ENCODE measurements at places on chromosomes 16 and 17.

DNA sequence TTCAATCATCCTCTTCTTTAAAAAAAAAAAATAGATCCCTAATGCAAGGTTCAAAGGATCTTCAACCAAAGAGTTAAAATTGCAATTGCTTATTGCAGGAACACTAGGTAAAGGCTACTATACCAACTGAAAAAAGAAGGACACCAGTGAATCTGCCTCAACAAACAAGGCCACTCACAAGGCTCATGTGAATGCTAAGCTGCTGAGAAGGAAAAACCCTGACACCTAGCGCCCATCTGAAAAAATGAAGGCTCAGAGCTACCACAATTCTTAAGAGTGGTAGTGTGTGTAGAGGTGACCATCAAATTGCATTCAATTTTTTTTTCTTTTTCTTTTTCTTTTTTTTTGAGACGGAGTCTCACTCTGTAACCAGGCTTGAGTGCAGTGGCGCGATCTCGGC lies 201.6 kb upstream of the C17orf78 start:
- DNase-seq: no peak

DNA sequence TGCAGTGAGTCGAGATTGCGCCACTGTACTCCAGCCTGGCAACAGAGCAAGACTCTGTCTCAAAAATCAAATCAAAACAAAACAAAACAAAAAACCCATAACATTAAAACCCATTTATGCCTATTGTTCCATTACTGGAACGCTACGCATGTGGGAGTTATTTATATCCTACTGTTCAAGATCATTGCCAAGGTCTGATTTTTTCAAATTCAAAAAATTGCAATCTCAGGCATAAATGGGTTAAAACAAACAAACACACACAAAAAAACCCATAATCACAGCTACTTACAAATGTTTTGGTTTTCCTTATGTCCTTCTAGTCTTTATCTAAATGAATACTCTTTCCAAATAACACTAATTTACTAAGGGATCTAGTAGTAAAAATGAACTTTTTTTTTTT lies 17.8 kb downstream of the GJC1 start:
- DNase-seq: no peak

GRCh38 chr16:19179546-19180490 lies 11.8 kb downstream of the SYT17 start:
- no peak for DNase-seq

- no peak for DNase-seq
Observed at GRCh38 chr17:21390294-21390693, 14.1 kb downstream of the KCNJ12 start.

DNA sequence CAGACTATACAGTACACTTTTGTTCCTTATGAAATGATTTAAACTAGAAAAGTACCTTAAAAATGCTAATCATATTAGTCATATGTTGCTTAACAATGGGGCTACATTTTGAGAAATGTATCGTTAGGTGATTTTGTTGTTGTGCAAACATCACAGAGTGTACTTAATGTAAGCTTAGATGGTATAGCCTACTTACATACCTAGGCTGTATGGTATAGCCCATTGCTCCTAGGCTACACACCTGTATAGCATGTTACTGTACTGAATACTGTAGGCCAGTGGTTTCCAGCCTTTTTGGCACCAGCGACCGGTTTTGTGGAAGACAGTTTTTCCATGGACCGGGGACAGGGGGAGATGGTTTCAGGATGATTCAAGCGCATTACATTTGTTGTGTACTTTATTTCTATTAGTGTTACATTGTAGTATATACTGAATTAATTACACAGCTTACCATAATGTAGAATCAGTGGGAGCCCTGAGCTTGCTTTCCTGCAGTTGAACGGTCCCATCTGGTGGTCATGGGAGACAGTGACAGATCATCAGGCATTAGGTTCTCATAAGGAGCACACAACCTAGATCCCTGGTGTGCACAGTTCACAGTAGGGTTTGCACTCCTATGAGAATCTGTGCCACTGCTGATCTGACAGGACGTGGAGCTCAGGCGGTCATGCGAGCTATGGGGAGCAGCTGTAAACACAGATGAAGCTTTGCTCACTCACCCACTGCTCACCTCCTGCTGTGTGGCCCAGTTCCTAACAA lies 35.0 kb upstream of the MRC2 start:
- DNase-seq: no peak

DNA sequence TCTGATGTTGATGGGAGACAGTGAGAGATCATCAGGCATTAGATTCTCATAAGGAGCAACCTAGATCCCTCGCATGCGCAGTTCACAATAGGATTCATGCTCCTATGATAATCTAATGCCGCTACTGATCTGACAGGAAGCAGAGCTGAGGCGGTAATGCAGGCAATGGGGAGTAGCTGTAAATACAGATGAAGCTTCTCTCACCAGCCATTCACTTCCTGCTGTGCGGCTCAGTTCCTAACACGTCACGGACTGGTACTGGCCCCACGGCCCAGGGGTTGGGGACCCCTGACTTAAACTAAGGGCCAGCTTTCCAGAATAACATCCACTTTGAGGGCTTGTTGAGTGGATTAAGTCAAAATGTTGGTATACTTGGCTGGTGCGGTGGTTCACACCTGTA lies 2.6 kb upstream of the TMEM219 start:
- no peak for DNase-seq

GRCh38 chr17:75764711-75765421 lies at the start of gene GALK1:
TSS of gene GALK1 (minus strand) at chr17:75765192. CDS start at chr17:75765136, 56 bp downstream.
- DNase-seq: peak; percentile 59

GRCh38 chr16:69113216-69113615 lies 7.8 kb downstream of the HAS3 start:
- no peak for DNase-seq

- no peak for DNase-seq
Observed at GRCh38 chr16:66287926-66288325, 78.6 kb upstream of the CDH5 start.

DNA sequence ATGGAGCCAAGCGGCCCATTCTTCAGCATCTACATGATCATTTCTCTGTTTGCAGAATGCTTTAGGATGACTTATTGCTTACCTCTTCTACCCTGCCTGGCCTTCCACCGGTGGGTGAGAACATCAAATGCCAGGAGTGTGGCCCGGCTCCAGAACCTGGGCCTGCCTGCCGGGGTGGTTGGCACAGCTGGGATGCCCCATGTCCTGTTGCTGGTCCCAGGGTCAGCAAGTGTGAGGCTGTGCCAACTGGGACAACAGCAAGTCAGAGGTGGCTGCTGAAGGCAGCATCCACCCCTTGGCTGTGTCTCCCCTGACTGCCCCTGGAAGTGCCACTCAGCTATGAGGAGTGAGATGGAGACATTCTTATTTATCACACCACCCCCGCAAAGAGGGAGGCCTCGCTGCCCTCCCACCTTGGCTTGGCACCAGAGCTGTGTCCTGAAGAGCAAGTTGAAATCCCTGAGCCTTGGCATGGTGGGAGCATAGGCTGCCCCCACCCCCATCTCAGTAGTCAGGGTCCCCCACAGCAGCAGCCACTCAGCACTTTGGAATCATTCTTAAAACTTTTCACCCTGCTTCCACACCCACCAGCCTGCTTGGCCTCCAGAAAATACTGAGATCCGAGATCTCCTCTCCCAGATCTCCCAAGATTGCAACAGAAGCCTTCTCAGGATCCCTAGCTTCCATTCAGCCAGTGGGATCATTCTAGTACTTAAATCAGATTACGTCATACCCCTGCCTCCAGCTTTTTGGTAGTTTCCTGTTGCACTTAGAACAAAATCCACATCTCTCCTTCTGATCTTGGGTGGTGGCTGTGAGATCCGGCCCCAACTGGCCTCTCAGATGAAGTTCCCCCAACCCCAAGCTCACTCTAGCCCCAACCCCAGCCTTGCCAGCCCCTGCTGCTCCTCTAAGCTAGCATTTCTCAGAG lies 127.5 kb downstream of the SOCS1 start:
- no peak for DNase-seq

GRCh38 chr17:50571681-50572080 lies 11.2 kb downstream of the CACNA1G start:
- DNase-seq: no peak

- no peak for DNase-seq
Observed at GRCh38 chr16:2859686-2860265, 1.8 kb upstream of the PRSS22 start.

DNA sequence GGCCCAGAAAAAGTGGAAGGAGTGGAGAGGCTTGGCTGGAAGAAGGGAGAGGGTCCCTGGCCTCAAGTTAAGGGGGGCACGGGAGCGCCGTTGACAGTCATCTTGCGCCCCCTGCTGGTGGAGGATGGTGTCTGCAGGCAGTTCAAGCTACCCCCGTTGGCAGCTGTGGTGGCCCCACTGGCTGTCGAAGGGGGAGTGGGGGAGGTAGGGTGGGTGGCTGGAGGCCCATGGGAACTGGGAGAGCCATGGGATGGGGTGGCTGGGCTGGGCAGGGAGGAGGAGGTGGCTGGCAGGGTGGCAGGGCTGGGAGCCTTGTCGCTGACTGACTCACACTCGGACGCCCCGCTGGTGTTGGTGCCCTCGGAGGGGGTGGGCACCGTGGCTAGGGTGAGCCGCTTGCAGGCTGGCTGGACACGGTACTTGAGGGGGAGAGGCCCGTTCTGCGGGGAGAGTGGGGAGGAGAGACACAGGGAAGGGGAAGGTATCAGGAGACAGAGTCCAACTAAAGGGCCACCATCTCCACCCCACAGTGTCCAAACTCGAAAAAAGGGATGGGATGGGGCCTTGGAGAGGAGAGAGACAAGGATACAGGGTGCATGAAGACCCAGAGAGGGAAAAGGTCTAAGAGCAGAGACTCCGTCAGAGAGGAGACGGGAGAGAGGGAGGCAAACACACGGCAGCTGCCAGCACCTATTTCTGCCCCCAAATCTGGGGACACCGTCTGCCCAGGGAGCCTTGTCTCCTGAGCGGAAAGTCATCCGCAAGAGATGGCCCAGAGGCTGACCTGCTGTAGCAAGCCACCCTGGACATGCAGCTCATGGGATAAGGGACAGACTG lies 5.2 kb downstream of the CISD3 start:
- DNase-seq: peak; percentile 65

- DNase-seq: no peak
Observed at GRCh38 chr17:57340160-57340981, 84.0 kb downstream of the MSI2 start.

- peak; percentile 16 for DNase-seq
Observed at GRCh38 chr17:63477480-63478440, 899 bp downstream of the ACE start.

DNA sequence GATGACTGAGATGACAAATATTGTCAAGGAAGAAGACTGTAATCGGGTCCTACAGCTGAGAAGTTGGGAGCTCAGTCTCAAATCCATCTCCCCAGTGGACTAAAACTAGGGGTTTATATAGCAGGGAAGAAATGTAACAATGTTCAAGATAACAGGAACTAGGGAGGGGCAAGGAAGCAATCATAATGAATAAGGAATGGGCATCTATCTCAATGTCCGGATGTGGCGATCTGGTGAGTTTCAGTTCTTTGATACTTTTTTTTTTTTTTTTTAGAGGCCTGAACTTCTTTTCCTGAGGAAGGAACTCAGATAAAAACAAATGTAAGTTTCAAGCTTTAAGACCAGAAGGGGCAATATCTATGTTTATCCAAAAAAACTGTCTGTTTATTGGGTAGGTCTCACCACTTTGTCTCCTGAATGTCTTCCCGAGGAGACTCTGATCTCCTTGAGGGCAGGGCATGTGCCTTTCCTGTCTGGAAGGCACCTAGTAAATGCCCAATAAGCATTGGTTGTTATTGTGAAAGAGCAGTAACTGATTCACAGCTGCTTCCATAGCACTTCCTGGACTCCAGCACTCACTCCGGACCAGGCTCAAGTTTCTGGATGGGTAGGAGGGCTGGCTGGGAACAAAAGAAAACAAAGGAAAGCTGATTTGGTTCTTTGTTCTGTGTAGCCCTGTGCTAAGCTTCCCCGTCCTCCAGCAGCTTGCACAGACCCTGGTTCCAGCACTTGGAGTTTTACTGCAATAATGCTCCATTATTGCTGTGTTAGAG lies 51.9 kb downstream of the MEOX1 start:
- no peak for DNase-seq

- DNase-seq: no peak
Observed at GRCh38 chr16:11717811-11718210, 24.8 kb downstream of the TXNDC11 start.

DNA sequence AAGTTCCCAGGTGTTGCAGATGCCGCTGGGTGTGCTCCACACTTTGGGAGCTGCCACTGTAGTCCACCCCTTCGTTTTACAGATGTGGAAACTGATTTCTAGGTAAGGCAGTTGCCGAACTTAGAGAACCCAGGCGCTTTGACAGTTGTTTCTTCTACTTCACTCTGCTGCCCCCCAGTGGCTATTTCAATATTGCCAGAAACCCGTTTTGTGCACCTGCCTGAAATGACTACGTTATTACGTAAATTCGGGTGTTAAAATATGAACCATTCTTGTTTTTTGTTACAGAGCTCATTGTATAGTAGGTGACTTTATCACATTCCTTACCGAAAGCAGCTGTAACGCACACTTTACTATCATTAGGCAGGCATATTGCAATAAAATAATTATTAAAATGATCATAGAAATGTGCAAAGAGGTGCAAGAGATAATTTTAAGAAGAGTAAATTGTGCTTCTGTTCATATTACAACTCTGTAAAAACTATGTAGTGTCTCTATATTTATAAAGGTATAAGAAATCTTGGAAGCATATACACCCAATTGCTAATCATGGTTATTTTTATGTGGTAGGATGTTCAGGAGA lies 44.9 kb downstream of the OTOA start:
- peak; percentile 65 for DNase-seq

GRCh38 chr16:86343027-86343795 lies 167.1 kb upstream of the FOXF1 start:
- DNase-seq: no peak

DNA sequence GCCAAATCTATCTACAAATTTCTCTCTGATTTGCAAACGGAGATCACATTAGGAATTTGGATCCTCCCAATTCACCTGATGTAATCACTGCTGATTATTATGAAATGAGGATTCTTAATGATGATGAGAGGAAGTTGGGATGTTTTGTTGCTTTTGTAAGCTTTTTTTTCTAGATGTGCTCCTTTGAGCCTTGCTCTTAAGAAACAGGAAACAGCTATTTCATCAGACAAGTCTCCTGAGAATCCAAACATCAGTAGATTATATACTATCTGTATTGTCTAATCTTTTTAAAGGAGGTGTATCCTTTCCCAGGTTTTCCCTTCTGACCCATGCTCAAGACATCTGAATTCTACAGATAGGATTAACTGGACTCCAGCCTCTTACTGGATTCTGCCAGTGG lies 73.3 kb downstream of the KIF2B start:
- DNase-seq: no peak

Measured in stimulated activated CD4-positive, alpha-beta T cell treated with anti-CD3 and anti-CD28 coated beads, TNF-alpha, amount 100 ng/mL, for 24 hours (primary cell).